ENCODE measurements at places on chromosomes 1 and 21. TPM values are rescaled to one million over a fixed set of nuclear protein-coding genes. Genes with fewer than 3 reads are reported as not detected.
A peak's percentile ranks its signal among the peaks of the same experiment; 100 is the strongest.

GRCh38 chr21:36260030-36260787 lies 59.8 kb upstream of the MORC3 start:
- no peak for DNase-seq

DNA sequence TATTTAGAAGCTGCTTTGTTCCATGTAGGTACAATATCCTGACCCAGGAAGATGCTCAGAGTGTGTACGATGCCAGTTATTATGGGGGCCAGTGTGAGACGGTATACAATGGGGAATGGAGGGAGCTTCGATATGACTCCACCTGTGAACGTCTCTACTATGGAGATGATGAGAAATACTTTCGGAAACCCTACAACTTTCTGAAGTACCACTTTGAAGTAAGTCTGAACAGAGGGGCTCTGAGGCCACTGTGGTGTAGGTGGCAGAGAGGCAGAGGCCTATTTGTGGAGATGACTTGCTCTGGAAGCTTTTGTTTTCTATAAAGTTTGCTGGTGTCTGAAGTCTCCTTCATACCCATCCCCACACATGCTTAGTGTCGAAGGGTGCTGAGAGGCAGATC lies 26.8 kb downstream of the C8A start:
- no peak for DNase-seq

GRCh38 chr1:153566414-153567371 lies 1.0 kb upstream of the S100A2 start:
- peak; percentile 91 for DNase-seq

- DNase-seq: no peak
Observed at GRCh38 chr21:39537571-39537970, 75.2 kb upstream of the B3GALT5 start.

- peak; percentile 28 for DNase-seq
Observed at GRCh38 chr1:177650947-177651346, 318.9 kb downstream of the SEC16B start.

GRCh38 chr21:45290948-45291612 lies 3.4 kb upstream of the POFUT2 start:
- no peak for DNase-seq

DNA sequence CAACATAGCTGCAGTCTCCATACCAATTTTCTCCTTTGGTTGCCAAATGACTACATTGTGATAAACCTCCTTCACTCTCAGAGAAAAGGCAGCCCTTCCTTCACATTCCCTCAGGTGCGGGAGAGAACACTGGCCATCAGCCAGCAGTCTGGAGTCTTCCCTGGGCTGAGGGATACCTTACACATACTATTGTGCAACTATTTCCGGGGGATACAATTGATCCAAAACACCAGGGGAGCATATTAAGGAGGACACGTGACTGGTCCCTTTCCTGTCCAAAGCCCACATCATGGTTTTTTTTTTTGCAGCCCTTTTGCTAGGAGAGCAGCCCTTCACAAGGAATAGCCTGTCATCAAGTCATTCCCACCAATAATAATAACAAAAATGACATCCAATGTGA lies 172.1 kb upstream of the ZRANB2 start:
- no peak for DNase-seq

- peak; percentile 77 for DNase-seq
Observed at GRCh38 chr1:2174348-2175054, 20.1 kb downstream of the FAAP20 start.

GRCh38 chr1:14452551-14452950 lies 145.9 kb upstream of the KAZN start:
- DNase-seq: no peak

- DNase-seq: no peak
Observed at GRCh38 chr1:240712014-240712731, 100.2 kb upstream of the GREM2 start.

DNA sequence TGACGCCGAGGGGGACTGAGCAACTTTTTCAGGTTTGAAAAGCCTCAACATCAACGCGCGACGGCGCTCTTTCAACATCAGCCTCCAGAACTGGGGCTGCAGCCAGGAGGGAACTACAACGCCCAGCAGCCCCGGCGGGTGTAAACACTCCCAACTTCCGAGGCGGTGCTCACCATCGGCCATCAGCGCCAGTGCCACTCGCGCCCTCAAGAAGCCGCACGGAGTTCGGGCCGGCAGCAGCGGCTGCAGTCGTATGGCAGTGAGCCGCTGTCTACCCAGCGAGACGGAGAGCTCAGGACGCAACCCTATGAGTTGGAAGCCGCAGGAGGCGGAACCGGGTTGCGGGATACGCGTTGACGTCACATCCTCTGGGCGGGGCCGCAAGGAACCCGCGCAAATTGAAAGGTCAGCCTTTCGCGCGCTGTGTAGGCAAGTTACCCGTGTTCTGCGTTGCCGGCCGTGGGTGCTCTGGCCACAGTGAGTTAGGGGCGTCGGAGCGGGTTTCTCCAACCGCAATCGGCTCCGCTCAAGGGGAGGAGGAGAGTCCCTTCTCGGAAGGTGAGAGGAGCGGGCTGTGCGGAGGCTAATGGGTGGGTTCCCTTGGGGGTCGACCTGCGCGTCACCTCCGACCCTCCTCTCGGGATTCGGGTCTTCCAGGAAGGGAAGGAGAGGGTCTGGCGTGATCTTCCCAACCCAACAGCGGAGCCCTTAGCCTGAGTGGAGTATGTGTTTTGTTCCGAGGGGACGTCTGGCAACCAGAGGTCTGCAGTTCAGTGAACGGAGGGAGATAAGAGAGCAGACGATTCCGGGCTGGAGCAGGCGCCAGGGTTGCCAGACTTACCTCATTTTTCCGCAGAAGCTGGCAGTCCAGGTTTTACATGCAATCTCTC lies at the start of gene EXO1:
Gene EXO1 (plus strand): TSS at position 409 of the 890 bp plus-strand sequence. CDS start 2,222 bp downstream, outside the sequence.
- DNase-seq: peak; percentile 90

DNA sequence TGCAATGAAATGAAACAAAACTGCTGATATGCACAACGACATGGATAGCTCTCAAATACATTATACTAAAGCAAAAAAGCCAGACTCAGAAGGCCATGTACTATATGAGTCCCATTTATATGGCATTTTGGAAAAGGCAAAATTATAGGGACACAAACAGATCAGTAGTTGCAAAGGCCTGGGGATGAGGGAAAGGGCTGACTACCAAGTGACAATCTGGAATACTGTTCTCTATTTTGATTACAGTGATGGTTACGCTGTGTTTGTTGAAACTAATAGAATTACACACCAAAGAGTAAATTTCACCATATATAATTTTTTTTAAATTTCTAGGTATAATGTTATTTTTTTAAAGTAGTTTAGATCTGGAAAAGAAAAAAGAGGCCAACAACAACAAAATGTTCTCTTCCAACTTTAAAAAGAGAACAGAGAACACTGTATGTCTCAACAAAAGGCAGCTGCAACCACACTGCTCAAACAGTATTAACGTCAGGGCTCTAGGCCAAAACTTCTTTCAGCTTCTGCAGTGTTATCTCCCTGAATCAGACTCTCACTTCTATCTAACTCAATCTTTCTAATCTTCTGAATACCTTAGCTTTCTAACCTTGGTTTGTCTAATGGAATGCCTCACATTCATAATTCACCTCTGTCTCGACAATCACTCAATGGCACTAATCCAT lies 75.8 kb downstream of the FOXJ3 start:
- no peak for DNase-seq

DNA sequence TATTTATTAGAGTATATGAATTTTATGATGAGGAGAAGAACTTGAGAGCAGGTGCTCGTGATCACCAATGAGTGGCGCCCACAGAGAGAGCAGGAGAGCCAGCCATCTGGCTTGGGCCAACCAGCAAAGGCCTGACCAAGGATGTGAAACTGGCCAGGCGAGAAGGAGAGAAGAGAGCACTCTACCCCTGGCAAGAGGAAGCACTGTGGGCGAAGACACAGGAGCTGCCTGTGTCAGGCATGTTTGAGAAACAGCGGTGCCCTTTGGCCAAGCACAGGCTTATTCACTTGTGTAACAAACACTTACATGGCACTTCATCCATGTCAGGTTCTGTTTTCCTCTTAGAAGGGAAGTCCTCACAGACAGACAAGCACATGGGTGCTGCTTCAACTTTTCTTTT lies 4.2 kb upstream of the SIPA1L2 start:
- peak; percentile 49 for DNase-seq

DNA sequence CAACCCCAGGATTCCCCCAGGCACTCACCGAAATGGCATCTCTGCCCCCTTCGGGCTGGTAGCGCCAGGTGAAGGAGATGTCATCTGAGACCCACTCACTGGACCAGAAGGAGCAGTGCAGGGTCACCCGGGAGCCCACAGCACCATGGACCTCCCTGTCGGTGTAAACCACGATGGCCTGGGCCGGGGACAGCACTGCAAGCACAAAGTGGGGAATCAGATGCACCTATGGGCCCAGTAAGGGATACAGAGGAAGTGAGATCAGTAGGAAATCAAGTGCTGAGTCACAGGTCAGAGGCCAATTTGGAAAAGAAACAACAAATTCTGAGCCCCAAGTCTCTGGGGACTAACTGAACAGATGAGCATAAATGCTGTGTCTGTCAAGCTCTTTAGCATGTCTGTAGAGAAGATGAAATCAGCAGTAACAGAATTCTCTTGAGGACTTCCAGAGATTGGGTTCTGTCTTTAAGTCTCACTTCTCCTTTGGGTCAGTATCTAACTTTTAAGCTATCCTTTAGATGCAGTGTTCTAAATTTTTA lies 2.5 kb downstream of the MPZ start:
- no peak for DNase-seq

DNA sequence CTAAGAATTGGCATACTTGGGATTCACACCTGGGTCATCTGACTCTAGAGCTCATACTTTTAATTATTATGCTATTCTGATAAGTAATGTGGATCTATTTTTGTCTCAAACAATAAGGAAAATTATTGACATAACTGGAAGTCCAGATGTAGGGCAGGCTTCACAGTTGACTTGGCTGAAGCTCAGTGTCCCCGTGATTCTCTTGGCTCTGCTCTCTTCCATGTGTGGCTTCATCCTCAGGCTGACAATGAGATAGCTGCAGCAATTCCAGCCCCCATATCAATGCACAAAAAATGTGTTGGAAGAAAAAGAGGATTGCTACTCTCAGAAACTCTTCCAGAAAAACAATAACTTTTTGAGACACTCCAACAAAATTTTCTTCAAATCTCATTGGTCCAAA lies 23.8 kb downstream of the HSD11B1 start:
- DNase-seq: peak; percentile 38

The GFI1 gene
- 0.30 TPM for total RNA-seq

The HRNR gene
- total RNA-seq: not detected

The SLC2A5 gene
- total RNA-seq: 3.2 TPM

The CLCA1 gene
- total RNA-seq: not detected

The HPDL gene
- total RNA-seq: not detected

The SYPL2 gene
- total RNA-seq: 30.4 TPM

The CCDC185 gene
- total RNA-seq: not detected

The PCSK9 gene
- total RNA-seq: not detected

Data from left ventricle myocardium superior (tissue), 1 donor.